ENCODE measurements at places on chromosomes 7 and 10.

GRCh38 chr7:157573244-157573643 is 236.4 kb downstream of the DNAJB6 start:
- no peak for DNase-seq

DNA sequence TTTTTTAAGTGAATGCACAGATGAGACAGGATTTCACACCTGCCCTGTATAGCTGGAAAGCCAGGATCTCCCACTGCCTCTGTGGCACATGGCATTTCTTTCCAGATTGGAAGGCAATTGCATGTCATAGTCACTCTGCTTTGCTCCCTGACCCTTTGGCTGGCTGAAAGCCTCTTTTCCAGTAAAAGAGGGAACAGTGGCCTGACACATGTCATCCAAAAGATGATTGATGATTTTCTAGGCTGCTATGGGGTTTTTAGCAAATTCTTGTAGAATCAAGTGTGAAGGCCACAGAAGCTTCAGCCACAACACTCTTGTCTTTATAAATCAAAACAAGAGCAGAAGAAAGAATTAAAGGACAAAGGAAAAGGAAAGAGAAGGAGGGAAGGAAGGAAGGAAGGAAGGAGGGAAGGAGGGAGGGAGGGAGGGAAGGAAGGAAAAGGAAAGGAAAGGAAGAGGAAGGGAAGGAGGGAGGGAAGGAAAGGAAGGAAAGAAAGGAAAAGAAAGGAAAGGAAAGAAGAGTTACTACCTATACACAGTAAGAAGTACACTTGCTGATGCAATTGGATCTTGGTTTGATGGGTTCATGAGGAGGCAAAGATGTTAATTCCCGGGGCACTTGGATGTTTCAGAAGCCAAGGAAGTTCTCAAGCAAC is 158.9 kb upstream of the FRMD4A start:
- no peak for DNase-seq

GRCh38 chr7:106167439-106168136 is 55.5 kb upstream of the SYPL1 start:
- no peak for DNase-seq

- DNase-seq = no peak
Observed at GRCh38 chr7:78479348-78479747, 680.8 kb downstream of the PHTF2 start.

DNA sequence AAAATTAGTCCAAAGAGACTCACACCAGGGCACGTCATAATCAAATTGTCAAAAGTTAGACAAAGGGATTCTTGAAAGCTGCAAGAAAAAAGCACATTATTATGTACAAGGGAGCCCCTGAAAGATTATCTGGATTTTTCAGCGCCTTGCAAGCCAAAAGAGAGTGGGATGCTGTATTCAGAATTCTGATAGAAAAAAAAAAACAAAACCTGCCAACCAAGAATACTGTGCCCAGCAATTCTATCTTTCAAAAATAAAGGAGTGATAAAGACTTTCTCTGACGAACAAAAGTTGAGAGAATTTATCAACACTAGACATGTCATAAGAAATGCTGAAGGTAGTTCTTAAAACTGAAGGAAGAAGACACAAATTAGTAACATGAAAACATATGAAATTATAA is 240.2 kb downstream of the SNX13 start:
- no peak for DNase-seq

DNA sequence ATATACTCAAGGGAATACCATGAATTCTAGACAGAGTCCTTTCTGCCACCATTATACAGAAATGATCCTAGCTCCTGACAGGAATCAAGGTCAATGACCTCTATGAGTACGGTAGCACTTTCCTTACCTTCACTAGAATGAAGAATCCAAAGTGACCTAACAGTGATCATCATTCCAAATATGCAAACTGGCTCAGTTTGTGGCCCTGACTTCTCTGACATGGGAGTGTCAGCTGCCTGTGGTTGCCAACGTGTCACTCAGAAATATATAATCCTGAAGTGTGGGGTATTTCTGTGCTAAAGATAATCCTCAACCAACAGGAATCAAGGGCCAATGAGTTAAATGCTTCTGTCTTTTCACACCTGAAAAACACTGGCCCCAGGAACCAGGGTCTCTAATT is 45.7 kb downstream of the COPG2 start:
- DNase-seq = no peak

DNA sequence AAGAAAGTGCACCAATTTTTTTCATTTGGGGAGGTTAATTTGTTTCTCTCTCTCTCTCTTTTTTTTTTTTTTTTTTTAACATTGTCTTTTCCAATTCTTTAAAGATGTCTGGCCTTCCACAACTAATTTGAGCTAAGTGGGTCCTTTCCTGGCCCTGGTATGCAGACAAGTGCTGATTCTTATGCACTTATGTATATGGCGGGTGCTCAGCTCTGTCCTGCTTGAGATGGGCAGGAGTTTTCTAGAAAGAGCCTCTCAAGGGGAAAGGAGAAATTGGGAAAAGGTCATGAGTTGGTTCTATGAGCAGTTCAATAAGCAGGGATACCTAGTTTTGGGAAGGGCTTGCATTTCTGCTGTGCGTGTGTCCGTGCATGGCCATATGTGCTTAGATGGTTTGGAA is 67.8 kb upstream of the NPVF start:
- no peak for DNase-seq

DNA sequence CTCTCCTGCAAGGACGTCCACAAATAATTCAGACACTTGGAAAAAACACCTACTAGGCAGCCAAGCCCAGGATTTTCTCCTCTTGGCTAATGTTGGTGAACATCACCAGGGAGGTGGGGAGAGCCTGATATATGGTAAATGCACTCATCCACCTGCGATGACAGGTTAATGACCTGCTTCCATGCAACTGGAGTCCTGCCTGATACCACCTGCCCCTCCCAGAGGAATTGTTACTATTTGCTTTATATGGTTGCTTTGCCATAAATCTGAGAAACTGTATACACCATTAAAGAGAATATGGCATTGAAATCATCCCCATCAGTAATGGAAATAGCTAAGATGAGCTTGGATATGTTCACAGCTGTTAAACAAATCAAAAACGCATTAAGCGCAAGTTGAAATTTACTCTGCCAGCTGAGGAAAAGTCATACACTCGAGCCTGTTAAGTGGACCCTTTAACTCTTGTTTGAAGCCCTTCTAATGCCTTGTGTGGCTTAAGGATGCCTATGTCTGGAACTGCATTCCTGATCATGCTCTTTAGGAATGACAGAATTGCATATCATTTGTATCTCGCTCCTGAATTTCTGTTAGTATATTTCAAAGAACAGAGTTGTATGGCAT is 208.3 kb downstream of the PRPF18 start:
- no peak for DNase-seq

GRCh38 chr7:33191340-33191739 is 62.0 kb downstream of the BBS9 start:
- no peak for DNase-seq

GRCh38 chr7:121376979-121377378 is 19.1 kb downstream of the FAM3C start:
- DNase-seq = no peak

- DNase-seq = no peak
Observed at GRCh38 chr7:17632384-17632783, 307.9 kb downstream of the SNX13 start.

Data from esophagus squamous epithelium (tissue), 5 donors.